ENCODE measurements at places on chromosomes 12 and 14.

GRCh38 chr12:6550294-6551062, 5.4 kb downstream of the IFFO1 start:
- no peak for DNase-seq

- no peak for DNase-seq
Measured at GRCh38 chr14:64221391-64222003, 72.7 kb downstream of the ESR2 start.

DNA sequence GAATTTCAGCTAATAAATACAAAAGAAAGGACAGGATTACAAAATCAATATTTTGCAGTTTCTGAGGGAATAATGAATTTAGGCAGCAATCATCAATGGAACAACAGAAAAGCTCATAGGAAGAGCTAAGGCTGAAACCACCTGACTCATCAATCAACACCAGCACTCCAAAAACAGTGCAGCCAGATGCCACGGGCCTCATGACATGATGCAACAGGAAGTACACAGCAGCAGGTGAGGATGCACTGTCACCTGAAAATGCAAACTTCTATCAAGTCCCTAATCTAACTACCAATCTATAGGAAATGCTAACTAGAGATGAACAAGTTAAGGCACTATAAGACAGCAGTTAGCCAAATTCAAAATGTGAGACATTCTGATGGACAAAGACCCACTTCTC, 21.7 kb downstream of the GNS start:
- DNase-seq, result no peak

- DNase-seq, result no peak
Measured at GRCh38 chr12:112676507-112676906, 115.0 kb upstream of the RPH3A start.

GRCh38 chr14:99127651-99128167, 144.3 kb downstream of the BCL11B start:
- no peak for DNase-seq

- DNase-seq, result no peak
Measured at GRCh38 chr12:100652488-100652887, 79.0 kb downstream of the GAS2L3 start.

- no peak for DNase-seq
Measured at GRCh38 chr12:126506426-126507182, 1441.4 kb downstream of the AACS start.

- no peak for DNase-seq
Measured at GRCh38 chr14:63504648-63505047, 38.5 kb downstream of the PPP2R5E start.

DNA sequence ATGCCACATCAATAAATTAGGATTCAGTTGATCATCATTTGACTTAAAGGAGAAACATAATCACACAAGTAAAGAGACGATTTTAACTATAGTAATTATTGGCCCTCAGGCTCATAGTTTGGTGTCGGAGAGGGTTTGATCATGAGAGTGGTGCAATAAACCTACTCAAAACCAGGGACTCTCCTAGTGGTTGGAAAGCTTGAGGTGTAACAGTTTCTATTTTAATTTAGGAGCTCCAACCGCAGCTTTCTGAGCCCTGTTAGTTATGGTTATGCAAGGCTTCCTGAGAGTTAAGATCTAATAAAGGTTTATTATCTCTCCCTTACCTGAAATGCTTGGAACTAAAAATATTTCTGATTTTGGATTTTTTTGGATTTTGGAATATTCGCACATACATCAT, 36.4 kb downstream of the TMTC2 start:
- no peak for DNase-seq

DNA sequence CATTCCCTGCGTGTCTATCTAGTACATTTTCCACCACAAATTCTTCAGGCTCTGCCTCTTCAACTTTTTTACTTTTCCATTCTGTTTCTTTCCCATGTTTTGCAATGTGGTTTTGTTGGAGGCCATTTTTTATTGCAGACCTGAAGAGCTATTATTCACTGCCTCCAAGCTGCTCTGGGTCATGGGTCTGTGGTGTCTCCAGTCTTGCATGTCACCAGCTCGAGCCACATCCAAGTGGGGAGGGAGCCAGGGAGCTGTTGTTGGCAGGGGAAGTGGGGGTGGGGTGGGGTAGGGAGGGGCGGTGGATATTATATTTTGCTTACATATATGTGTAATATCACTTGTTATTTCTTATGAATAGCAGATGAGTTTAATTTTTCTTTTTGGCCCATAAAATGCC, 69.1 kb downstream of the VEZT start:
- no peak for DNase-seq

- no peak for DNase-seq
Measured at GRCh38 chr12:125402874-125403789, 337.9 kb downstream of the AACS start.

DNA sequence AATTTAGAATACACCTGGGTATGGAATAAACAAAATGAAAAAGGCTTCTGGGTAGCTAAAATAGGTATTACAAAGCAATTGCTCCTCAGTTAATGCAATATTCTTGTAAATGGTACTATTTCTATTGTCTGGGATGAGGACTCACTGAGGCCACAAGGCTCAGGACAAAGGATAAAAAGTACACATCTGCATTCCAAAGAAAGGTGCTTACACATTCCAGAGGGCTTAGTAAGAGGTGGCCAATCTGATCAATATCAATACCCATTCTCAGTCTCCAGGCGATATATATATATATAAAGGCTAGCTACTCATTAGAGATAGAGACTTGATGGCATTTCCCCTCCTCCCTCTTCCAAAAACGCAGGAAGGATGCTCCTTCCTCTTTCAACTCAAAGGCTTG, 43.8 kb downstream of the ATXN7L3B start:
- DNase-seq, result no peak

DNA sequence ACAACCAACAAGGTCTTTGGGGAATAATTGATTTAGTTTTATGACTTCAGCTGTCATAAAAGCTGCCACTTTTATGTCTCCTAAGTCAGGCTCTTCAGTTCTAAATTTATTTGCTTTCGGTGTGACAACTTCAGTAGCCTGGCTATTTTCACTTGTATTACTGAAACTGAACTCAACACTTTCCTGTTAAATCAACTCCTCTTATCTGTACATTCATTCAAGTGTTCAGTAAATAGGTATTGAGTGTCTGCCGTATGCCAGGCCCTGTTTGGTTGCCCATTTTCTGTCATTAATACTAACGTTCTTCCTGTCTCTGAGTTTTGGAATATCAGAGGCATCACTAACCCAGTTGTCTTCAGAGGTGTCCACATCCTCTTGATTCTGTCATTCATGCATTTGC, 7.5 kb downstream of the UTP20 start:
- no peak for DNase-seq

DNA sequence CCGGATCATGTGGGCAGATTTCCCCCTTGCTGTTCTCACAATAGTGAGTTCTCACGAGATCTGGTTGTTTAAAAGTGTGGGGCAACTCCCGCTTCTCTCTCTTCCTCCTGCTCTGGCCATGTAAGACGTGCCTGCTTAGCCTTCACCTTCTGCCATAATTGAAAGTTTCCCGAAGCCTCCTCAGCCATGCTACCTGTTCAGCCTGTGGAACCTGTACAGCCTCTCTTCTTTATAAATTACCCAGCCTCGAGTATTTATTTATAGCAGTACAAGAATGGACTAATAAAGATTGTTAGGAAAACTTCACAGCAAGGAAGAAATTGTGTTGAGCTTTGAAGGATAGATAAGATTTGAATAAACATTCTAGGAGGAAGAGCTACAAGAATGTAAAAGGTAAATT, 52.1 kb downstream of the KDM5A start:
- no peak for DNase-seq

DNA sequence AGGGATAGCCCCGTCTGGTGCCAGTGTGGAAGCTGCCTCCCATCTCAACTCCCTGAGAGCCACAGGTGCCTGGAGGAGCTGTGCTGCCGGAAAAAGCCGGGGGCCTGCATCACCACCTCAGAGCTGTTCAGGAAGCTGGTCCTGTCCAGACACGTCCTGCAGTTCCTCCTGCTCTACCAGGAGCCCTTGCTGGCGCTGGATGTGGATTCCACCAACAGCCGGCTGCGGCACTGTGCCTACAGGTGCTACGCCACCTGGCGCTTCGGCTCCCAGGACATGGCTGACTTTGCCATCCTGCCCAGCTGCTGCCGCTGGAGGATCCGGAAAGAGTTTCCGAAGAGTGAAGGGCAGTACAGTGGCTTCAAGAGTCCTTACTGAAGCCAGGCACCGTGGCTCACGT, 25.5 kb upstream of the P2RX4 start:
- no peak for DNase-seq

GRCh38 chr12:75979181-75979580, 52.4 kb downstream of the PHLDA1 start:
- DNase-seq, result no peak

DNA sequence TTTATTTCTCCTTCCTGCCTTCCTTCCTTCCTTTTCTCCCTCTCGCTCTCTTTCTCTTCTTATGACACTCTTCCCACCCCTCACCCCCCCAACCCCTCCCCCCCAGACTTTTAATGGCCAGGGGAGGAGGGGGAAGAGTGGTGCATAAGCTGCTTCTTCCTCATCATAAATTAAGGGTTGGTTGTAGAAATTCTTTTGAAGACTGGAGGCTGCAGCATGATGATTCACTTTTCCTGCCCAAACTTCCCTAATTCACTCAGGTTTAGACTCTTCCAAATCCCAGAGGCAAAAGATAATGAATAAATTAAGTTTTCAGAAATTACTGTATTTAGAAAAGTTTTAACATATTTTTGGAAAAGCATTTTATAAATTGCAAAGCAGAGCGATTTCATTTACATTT, 58.2 kb downstream of the GRIP1 start:
- no peak for DNase-seq

DNA sequence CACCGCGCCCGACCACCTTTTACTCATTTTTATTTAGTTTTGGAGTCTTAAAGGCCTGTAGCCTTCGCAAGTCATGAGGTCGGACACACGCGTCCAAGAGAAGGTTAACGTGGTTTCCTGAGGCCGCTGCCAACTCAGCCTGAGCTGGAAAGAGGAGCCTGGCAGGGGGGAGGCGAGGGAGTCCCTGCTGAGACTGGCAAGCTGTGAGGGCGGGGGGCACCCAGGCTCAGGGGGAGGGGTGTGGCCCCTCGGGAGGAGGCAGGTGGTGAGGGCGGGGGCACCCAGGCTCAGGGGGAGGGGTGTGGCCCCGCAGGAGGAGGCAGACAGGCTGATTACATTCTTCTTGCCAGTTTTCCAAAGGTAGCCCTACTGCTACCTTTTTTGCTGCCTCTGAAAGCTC, 143.2 kb downstream of the PIWIL1 start:
- no peak for DNase-seq

DNA sequence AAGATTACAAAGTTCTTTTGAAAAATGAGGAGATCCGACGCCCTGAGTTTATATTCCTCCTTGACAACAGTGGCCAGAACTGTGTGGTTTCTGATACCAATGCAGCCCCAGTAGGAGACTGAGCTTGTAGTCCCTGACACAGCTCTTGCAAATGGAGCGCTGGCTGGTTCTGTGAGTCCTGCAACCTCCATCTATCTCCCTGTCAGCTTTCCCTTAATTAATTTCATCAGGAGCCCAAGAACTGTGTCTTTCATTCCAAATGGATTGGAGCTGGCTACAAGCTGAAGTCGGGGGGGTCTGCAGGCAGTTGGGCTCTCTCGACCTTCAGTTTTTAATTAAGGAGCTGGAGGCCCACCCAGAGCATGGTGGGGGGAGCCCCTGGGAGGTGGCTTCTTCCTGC, 160.6 kb downstream of the ADGRD1 start:
- no peak for DNase-seq

Data from stimulated activated CD4-positive, alpha-beta T cell treated with anti-CD3 and anti-CD28 coated beads, TNF-alpha, amount 100 ng/mL, for 1 hour (primary cell).